ENCODE measurements at places on chromosomes 3 and 15.

DNA sequence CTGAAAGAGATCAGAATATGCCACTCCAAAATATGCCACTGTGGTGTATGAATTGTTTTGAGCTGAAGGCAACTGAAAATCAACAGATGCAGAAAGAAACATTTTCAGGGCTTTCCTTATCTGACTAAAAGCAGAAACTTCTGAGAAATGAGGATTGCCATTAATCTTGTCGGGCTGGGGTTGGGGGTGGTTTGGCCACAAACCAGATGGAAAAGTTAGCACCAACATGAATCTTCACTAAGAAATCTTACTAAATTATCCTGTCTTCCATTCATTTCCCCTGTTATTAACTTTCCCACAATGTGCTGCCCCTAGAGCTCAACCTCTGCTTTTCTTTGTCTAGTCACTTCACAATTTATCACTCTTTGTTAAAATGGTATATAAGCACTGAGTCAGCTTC is 229.9 kb upstream of the GADL1 start:
- DNase-seq, result no peak

- DNase-seq, result no peak
These were observed 5.5 kb upstream of the EHD4 start for GRCh38 chr15:41977757-41978383.

GRCh38 chr15:96583671-96584070 is 253.2 kb downstream of the NR2F2 start:
- no peak for DNase-seq

GRCh38 chr3:196872316-196872715 is 4.6 kb downstream of the SENP5 start:
- DNase-seq, result no peak

DNA sequence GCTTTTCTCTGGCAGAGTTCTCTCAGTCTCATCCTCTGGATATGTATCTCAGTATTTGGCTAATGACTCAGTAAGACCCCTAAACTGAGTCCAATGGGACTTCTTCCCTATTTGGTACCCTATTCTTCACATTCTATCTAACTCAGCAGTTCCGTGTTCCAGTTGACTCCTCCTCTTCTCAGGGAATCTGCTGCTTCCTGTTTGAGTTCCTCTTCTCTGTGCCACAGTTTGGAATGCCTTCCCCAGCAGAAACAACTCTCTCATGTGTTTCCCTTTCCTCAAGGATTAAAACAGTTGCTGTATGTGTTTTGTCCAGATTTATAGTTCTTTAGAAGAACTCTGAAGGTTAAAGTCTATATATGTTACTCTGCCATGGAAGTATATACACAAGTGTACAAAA is 344.0 kb upstream of the RARB start:
- DNase-seq, result no peak

GRCh38 chr15:78859971-78860719 is 12.5 kb upstream of the MORF4L1 start:
- peak; percentile 71 for DNase-seq

DNA sequence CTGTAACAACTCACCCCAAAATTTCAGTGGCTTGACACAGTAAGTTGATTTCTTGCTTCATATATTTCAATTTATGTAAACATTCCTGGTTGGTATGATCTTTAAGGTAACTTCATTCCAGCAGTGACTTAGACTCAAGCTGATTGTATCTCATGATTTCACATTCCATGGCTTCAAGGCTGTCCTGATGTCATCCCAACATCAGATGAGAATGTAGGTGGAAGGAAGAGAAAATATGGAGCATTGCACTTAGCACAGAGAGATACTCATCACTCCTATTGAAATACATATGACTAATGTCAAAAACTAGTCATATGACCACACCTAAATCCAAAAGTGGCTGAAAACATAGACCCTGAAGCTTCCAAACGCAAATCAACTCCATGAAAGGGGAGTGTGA is 793.8 kb downstream of the TBL1XR1 start:
- DNase-seq, result no peak

DNA sequence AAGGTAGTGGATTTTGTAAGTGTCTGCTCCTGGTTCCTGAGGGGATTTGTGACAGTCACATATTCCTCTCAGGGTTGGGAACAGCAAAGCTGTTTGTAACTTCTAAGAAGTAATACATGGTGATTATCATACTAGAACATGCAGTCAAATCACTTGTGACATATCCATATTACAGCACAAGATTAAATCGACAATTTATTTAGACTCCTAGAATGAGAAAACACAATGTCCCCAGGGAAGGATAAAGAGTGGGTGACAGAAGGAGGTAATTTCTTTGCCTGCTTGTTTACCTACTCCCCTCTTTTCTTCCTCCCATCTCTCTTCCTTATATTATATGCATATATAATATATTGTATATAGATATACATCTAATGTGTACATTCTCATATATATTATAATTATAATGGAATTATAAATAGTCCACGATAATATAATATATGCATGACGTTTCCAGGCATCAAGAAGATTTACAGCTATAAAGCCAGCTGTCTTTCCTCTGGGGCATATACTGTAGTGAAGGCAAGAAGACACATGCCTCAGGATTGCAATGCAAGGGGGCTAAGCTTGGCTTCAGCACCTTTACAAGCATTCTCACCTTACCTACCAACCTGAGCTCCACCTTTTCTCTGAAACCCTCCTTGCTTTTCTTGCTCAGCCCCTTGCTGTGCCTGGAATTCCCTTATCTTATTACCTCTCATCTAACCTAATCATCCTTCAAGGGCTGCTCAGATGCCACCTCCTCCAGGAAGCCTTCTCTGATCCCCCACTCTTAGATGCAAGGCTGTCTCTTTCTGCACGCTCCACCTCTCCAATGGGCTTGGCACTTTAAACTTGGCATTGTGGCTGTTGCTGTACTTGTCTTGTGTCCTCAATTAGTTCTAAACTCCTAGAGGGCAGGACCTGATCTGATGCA is 73.1 kb upstream of the PIAS1 start:
- DNase-seq, result no peak

DNA sequence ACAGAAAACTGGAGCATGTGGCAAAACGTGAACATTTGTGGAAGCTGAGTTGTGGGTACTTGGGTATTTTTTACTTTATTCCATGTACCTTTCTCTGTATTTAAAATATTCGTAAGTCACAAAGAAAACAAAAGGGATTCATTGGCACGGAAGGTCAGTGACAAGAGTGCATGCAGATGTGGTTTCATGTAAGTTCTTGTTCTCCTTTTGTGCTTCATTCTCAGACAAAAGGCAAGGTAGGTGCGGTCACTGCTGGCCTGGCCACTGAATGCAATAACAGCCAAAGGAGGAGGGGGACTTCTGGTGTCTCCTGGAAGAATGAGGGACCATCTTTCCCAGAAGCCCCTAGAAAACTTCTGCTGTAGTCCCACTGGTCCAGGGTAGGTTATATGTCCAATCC is 200.0 kb upstream of the TOPAZ1 start:
- DNase-seq, result no peak

DNA sequence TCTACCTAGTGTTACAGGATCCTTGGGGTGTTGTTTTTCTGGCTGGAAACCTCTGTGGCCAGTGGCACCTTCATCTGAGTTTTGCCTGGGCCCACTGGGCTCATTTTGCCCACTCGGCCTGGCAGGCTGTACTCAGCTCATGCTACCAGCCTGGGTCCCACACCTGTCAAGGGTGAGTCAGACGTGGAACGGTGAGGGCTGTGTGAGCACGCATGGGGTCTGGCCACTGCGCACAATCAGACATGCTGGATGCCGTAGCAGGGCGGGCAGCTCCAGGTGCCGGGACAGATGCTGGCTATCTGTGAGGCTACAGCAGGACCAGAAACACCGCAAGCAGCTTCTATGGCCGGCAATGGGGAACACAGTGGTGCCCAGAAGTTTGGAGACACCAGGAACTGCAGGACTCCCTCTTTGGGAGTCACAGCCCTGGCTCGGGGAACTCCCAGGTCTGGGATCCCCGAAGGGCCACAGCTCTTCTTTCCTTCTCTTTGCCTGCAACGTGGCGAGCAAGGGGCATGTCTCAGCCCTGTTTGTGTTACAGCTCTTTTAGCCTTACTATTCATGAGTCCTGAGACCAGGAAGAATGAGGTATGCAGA is 35.9 kb upstream of the DNAJC13 start:
- DNase-seq, result no peak

DNA sequence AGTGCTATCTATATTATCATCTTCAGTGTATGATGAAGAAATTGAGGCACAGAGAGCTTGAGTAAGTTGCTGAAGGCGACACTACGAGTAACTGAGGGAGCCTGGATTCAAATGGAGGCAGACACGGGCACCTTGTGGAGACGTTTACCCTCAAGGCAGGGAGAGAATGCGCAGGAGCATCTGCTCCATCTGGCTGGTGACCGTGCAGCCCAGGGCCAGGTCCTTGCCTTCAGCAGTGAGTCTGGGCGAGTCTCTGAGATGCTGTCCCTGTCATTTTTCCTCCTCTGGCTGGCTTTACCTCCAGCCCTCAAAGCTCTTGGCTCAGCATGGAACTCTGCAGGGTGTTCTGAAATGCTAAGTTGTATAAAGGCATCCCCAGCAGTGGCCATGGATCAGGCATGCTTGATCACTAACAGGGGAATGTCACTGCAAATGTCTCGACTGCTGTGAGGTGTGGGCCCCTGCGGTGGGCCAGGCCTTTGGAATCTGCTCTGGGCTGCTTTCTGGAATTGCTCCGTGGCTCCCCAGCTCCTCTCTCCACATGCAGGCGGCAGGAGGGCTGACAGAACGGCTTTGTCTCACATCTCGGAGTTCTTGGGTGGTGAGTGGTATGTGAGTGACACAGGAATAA is 19.7 kb downstream of the SPSB4 start:
- DNase-seq, result no peak
